ENCODE measurements at places on chromosomes 2 and 18.

GRCh38 chr2:190343536-190344275 is at the start of gene INPP1:
Gene INPP1 (plus strand): TSS chr2:190343589. CDS start chr2:190360103, 16,514 bp downstream.
- peak; percentile 60 for DNase-seq

DNA sequence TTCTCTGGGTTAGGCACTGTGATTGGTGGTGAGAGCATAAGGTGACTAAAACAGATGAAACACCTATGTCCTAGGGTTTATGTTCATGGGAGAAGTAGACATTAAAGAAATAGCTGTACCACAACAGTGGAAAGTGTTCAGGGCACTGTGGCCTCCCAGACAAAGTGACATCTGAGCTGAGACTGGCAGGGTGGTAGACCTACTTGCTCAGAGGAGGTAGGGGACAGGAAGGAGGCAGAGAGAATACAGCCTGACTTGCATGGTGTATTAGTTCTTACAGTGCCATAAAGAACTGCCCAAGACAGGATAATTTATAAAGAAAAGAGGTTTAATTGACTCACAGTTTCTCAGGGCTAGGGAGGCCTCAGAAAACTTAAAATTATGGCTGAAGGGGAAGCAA is 82.6 kb downstream of the MAPRE2 start:
- DNase-seq = no peak

DNA sequence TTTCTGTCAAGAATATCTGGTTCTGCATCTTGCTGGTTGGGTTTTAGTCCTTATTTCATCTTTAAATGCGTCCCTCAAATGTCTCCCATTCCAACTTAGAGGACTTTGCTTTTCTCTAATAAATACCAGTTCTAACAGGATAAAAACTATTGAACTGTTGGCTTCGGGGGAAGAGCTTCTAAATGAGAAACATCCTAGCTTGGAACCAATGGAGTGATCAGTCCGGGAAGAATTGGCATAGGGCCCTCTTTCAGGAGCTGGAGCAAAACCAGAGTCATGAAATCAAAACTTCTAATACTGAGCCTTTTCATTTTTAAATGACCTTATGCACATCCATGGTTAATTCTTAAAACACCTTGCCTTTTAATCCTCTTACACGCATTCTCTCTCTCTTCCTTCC is 401.6 kb upstream of the SMIM21 start:
- no peak for DNase-seq

DNA sequence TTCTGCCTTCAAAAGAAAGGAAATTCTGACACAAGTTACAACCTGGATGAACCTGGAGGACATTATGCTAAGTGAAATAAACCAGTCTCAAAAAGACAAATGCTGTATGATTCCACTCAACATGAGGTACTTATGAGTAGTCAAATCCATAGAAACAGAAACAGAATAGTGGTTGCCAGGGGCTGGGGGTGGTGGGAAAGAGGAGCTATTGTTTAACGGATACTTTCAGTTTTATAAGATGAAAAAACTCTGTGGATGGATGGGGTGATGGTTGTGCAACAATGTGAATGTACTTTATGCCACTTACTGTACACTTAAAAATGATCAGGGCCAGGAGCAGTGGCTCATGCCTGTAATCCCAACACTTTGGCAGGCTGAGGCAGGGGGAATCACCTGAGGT is 15.4 kb downstream of the SLC35F5 start:
- DNase-seq = no peak

GRCh38 chr2:106193977-106194778 is at the start of gene UXS1:
Gene UXS1 (minus strand): TSS chr2:106194301. CDS start chr2:106194241, 60 bp downstream.
- DNase-seq = peak; percentile 96

GRCh38 chr2:156005531-156005930 is 327.0 kb downstream of the NR4A2 start:
- no peak for DNase-seq

DNA sequence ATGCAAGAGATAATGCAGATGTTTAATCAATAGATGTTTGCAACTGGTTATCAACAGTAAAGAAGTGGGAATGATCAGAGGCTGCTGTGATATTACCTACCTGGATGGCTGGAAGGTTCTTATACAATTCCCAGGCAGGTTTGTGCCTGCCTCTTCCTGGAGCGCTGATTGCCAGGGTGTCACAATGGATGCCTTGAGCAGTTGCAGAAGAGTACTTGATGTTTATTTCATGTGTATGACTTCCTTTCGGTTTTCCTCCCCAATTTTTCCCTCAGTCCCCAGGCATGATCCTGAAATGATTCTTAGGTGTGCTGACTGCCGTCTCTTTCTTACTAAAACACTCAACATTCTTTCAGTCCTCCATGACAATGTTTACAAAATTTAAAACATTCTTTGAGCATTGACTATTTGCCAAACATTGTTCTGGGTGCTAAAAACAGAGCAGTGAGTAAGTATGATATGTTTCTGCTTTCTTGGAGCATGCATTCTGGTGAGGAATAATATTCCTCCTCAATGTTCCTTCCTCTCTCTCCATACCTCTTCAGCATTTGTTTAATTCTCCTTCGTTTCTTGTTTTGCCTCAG is 416.6 kb upstream of the TRIB2 start:
- DNase-seq = peak; percentile 47

GRCh38 chr2:221741496-221742211 is 169.6 kb upstream of the EPHA4 start:
- no peak for DNase-seq

GRCh38 chr2:234981197-234982095 is 29.6 kb downstream of the SH3BP4 start:
- peak; percentile 100 for DNase-seq

DNA sequence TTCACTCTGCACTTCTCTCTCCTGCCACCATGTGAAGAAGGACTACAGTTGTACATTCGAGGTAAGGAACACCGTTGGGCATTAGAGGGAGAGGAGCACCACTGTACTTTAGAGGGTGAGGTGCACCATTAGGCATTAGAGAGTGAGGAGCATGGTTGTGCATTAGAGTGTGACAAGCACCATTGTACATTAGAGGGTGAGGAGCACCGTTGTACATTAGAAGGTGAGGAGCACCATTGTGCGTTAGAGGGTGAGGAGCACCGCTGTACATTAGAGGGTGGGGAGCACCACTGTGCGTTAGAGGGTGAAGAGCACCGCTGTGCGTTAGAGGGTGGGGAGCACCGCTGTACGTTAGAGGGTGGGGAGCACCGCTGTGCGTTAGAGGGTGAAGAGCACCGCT is 20.8 kb upstream of the AGXT start:
- DNase-seq = no peak

DNA sequence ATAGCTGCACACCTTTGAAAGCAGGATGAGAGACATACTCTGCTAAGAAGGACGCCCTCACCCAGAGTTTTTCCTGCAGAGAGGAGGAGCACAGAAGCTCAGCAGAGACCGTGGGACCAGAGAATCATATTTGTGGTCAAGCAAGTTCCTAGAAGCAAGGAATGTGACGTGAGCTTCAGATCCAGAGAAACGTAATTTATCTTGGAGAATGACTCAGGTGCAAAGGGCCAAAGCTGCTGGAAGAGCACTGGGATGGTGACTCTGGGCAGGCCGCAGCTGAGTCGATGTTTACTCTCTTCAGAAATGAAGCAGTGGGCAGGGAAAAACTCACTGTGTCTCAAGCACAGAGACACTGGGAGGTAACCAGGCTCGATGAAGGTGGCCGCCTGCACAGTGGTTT is 50.1 kb upstream of the IGFBP2 start:
- peak; percentile 81 for DNase-seq

DNA sequence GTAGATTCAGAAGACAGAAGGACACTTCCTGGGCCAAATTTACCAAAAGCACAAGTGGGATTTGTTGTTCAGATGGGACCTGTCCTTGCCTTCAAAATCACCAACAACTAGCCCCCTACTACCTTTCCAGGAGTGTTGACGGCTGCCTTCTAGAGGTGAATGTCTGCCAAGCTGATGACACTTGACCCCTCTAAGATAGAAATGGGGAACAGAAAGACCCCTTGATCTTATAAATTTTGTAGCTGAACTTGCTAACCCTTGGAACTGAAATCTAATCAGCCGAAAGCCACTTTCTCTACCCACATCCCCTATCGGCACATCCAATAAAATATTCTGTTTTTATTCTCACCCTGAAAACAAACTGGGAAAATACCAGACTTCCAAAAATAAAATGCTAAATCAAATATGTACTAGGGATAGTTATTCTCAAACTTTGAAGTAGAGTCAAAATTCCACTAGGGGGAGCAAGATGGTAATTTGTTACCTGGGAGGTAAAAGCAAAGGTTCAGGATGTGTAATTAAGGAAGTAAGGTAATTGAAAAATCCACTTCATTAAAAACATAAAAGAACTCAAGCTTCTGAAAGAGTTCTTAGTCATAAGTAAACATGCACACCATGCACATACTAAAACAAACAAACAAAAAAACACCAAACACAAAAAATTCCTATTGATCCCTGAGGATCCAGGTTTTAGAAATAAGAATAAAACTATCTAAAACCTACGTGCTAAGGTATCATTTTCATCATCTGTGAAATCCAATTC is 119.2 kb downstream of the ANKRD44 start:
- DNase-seq = peak; percentile 33

DNA sequence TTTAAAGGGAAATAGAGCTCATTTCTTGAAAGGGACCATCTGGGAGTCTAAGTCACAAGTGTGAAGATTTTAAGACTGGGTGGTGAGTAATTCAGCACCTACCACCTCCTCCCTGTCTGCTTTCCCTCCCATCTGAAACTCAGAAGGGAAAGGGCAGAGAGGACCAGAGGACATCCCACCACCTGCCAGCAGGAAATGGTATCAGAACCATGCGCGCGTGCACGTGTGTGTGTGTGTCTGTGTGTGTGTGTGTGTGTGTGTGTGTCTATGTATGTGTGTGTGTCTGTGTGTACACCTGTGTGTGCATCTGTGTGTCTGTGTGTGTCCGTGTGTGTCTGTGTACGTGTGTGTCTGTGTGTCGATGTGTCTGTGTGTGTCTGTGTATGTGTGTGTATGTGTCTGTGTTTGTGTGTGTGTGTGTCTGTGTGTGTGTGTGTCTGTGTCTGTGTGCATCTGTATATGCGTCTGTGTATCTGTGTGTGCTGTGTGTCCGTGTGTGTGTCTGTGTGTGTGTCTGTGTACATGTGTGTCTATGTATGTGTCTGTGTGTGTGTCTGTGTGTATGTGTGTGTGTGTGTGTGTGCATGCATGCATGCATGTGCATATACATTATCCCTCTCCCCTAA is 76.8 kb downstream of the ZFP36L2 start:
- DNase-seq = no peak

- no peak for DNase-seq
Observed at GRCh38 chr2:26074676-26075075, 40.8 kb downstream of the RAB10 start.

- DNase-seq = no peak
Observed at GRCh38 chr2:238063414-238064189, 2.8 kb downstream of the SCLY start.

DNA sequence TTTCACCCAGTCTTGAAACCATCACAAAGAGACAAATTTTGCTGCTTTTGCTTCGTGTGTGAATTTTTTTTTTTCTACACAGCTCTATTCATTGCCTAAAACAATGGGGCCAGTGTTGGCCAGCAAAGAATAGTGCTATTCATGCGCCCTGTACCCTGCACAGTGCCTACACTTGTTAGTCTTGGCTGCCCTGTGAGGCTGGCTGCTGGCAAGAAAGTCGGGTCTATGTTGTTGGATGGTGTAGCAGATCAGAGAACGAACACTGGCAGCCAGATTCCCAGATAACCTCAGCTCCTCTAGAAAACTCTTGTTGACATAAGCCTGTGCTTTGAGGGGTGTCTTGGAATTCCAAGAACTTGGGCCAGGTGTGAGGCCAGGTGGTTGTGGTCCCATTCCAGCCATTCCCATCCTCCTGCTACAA is 455.7 kb upstream of the TCF4 start:
- no peak for DNase-seq

DNA sequence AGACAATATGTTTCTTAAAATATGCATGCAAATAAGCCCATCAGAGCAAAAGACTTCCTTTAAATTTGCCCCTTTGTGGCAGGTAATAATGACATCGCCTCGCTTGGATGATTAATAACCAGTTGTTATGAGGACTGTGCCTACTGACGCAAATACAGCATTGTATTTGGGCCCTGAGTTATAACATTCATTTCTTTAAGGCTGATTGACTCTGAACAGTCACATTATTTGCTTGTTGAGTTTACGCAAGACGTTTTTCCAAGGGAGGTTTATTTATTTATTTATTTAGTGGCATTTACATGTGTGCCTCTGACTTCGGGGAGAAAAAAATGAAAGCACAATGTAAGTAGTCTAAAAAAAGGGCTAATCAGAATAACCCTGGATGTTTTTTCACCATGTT is 88.3 kb downstream of the SLC8A1 start:
- DNase-seq = peak; percentile 77

GRCh38 chr2:2743164-2743571 is 412.1 kb upstream of the MYT1L start:
- peak; percentile 1 for DNase-seq

DNA sequence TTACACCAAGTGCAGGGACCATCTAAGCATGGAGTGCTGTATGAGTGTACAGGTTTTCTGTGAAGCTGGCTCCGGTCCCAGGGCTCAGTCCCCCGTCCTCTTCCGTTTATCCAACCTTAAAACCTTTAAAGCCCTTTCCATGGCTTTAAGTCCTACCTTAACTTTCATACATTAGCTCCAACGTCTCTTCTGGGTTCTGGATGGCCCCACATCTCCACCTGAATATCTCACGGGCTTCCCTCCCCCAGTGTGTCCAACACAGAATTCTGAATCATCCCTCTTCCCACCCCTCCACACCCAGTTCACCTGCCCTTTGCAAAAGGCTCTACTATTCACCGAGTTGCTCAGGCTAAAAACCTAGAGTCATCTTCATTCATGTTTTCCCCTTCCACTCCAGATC is 12.8 kb downstream of the ARHGAP25 start:
- DNase-seq = no peak

DNA sequence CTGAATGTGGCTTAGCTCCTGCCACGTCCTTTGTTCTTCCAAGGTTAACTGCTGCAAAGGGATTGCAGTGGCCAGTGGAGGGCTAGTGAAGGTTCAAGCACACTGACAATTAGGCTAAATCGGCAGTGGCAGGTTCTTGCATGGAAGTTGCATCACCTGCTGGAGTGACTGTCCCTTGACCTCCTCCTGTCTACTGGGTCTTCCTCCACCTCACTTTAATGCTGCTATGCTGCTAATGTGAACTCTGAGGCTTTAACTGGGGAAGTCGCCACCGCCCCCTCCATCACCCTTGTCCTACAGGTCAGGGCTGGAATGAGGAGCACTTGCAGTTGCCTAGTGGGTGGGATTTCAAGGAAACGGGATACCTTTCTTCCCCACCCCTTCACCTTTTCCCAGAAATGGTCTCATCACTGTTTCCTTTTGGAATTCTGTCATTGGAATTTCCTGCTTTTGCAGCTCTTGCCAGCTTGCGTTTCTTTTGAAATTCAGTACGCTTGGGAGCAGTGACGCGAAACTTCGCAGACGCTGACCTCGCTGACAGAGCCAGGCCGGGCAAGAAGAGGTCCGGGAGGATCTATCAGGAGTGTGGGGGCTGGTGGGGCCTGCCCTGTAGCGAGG is 150.3 kb downstream of the SH3RF3 start:
- no peak for DNase-seq
